ENCODE measurements at places on chromosomes 5 and 9.
A peak's percentile ranks its signal among the peaks of the same experiment; 100 is the strongest.

DNA sequence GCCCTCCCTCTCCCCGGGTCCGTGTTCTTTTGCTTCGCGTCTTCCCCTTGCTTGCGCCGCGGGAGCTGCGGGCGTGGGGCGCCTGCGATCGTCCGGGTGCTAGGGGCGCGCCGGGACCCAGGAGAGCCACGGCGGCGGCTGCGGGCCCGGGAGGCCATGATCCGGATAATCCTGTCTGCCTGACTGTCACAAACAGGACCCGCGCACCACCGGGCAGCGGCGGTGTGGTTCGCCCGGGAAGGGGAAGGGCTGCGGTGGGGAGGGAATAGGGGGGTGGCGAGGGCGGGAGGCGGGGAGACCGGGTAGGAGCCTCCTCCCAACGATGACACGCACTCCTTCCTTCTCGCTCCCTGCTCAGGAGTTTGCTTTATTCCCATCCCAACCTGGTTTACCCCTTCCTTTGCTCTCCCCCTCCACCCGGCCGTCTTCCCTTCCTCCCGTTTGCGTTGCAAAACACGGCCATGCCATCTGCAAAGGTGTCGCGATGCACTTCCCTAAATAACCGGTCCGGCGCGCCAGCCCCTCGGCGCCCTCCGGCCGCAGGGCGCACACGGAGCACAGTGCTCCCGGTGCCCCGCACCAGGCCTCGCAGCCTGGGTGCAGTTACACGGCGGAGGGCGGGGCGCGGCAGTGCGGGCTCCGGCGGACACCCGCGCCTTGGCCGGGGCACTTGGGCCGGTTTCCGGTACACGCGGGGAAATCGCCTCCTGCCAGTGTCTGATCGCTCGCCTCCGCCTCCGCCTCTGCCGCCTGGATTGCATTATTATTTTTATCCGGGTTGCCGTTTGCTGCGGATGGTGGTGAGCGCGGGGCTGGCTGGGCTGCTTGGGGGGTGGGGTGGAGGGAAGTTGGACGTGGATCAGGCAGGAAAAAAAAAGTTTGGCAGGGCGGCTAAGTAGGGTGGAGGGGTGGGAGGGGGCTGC lies 1.5 kb downstream of the SMARCA2 start:
- peak; percentile 46 for DNase-seq

GRCh38 chr5:37929791-37930190 lies 90.0 kb upstream of the GDNF start:
- DNase-seq: no peak

DNA sequence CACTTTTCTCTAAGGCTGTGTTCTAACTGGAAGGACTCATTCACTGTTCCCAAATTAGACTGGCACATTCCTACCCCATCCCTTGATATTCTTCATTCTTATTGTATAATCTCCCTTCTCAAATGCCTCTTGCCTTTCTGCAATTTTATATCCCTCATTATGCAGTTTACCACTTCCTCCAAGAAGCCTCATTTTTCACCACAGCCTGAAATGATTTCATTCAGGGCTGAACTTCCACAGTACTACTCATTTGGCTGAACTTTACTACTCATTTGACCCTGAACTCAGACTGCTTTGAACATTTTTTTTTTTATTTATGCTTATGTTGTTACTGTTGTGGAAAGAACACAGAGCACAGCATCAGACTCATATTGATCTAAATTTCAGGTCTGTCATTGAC lies 32.7 kb downstream of the GRIA1 start:
- DNase-seq: no peak

- no peak for DNase-seq
Measured at GRCh38 chr9:122265149-122265915, 650 bp downstream of the MRRF start.

- DNase-seq: peak; percentile 75
Measured at GRCh38 chr5:36878392-36879082, 2.0 kb downstream of the NIPBL start.

DNA sequence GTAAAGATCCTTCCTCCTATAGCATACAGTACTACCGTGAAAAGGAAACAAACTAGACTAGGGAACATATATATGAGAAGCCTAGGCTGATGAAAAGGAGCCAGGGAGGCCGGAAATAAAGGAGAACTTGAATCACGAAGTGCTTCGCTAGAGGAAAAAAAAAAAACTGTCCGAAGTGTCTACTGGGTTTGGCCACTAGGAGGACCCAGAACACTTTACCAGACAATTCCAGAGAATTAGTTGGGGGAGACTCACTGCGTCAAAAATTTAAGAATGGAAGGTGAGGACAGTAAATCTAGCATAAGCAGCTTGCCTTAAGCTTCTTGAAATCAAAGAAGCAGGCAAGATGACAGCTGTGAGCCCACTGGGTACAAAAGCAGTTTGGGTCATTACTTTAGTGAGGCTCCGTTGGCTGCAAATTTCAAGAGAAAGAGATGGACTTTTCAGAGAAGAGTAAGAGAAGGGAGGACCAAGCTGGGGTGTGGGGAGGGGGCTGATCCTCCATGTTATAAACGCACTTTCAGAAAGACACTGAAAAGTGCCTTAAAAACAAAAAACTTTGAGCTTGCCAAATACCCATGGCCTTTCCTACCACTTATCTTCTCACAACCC lies 47.4 kb downstream of the P4HA2 start:
- DNase-seq: peak; percentile 23

- DNase-seq: no peak
Measured at GRCh38 chr5:68641211-68641610, 425.7 kb downstream of the PIK3R1 start.

- no peak for DNase-seq
Measured at GRCh38 chr5:144084971-144085370, 85.5 kb downstream of the YIPF5 start.

DNA sequence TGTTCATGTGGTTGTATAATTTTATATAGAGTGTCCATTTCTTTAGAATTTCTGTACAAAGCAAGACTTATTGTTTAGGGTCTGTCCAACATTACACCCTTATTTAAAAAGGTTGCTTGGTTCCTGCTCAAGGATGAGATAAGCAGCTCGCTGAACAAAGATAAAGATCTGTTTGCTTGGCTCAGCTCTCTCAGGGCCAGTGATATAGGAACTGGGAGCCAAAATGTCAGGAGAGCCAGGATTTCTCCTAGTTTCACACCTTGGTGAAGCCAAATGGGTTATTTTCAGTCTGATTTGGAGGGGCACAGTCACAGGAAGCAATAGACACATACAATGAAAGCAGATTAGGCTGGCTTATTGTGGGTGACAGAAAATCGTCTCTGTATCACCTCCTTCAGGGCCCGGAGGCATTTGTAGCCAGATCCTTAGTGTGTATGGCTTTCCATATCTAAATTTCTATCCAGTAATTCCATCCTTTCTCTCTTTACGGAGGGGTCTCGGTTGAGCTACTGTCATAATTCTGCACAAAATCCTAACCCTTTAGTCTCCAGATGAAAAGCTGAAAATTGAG lies 396.4 kb downstream of the TMEM232 start:
- no peak for DNase-seq

DNA sequence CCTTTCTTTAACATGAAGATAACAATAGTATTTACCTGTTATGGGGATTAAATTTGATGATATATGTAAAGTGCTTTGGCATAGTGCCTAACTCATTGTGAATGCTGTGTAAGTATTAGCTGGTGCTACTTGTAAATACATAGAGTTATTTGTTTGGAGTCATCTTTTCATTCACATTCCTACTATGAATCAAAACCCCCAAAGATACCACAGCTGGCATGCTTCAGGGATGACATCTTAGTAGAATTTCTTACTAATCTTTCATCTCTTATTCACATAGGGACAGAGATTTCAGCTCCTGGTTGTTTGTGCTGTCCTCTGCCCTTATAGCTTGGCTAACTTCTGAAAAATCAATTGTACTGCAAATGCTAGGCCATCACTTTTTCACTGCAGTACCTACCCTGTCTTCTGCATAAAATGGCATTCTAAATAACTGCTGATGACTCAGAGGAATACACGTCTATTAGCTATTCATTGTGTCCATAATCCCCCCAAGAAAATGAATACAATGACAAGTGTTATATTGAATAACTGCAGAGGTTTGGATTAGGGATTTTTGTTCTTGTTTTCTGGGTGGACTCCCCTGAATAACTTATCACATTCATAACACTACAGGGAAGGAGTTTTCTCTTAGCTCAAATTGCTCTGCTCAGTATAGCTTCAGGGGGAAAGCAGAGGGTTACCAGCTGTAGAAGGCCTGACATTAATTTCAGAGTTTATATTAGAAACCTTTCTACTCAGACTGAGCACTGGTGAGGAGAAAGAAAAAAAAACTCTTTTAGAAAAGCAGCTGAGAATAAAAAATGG lies 192.2 kb upstream of the C9orf72 start:
- DNase-seq: no peak

- no peak for DNase-seq
Measured at GRCh38 chr5:20528471-20528870, 540.5 kb upstream of the CDH18 start.

- no peak for DNase-seq
Measured at GRCh38 chr5:4720831-4721230, 419.3 kb upstream of the ADAMTS16 start.

DNA sequence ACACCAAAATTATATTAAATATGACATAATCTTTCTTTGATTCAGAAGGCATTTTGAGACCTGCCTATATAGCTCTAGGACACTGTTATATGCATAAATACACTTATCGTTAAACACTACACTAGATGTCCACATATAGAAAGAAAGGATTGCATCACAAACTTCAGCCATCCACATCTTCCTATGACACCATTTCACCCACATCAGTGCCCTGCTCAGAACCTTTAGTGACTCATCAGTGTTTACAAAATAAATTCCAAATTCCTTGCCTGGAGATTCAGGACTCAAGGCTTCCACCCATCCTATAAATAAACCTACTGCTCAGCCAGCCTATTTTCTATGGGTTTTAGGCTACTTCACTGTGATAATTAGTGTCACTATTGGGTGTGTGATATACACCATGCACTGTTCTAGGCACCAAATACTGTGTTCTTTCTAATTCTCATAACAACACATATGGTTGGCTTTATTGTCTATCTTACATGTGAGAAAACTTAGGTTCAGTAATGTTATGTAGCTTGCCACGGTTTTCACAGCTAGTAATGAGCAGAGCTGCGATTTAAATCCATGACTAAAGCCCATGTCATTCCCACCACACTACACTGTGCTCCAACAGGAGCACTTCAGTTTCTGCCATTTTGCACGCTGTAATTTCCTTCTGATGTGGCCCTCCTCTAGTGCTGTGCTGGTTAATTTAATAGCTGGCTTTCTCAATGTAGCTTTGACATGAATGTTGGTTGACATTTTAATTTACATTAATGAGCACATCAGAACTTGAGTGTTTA lies 103.3 kb downstream of the SREK1 start:
- no peak for DNase-seq

DNA sequence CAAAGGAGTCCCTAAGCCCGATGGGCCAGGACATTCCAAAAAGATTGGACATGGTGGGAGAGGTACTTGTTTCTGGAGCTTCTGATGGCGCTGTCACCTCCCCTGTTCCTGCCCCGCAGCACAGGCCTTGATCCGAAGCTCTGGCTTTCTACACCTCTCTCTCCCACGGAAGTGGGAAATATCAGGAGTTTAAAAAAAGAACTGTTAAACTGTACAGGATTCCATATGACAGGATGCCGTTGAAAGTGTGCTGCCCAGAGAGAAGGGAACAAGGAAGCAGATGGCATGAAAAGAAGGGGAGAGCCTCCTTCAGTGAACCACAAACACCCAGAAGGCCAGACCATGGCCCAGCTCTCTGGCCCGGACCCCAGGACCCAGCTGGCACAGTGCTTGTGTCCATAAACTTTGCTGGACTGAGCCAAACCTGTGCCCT lies 26.8 kb upstream of the SLC2A8 start:
- no peak for DNase-seq

DNA sequence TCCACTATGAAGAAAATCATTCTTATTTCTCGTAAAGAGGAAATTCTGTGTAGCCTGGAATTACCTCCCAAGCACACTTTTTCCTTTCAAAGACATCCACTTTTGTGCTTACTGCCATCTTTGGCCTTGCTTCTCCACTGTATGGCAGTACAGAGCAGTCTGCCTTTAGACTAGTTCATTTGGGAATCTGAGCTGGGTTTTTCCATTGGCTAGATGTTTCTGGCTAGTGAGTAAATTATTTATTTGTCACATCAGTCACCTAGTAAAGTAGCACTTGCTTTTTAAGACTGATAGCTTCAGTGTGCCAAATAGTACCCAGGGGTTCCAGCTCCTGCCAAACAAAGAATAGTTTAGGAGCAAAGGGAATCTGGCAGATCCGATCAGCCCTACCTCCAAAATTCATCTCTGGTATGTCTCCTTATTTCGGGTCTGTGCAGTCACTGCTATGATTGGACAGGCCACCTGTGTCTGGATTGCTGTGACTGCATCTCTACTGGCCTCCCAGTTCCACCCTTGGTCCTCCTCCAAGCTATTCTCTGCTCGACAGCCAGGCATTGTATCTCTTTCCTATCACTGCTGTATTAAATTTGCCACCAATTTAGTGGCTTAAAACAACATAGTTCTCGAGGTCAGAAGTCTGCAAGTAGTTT lies 97.6 kb downstream of the NUDT12 start:
- no peak for DNase-seq

DNA sequence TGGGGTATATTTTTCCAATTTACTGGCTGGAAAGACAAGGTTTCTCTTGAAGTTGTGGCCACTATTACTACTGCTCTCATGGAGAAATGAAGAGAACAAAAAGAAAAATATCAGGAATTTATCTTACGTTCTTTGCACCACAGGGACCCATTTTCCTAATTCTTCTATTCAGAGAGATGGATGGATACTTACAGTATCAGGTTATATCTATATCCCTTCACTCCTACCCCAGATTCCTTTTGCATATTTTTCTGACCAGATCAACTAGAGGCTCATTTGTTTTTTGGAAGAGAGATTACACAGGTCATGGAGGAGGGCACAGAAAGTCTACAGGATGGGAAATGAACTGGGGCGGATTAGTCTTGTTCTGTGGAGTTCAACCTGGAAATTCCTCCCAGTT lies 277.2 kb upstream of the VLDLR start:
- DNase-seq: no peak

- DNase-seq: no peak
Measured at GRCh38 chr9:116813031-116813300, 125.9 kb downstream of the TRIM32 start.

- no peak for DNase-seq
Measured at GRCh38 chr5:53970475-53970874, 339.9 kb downstream of the ARL15 start.

GRCh38 chr5:1330146-1330846 lies 14.6 kb downstream of the CLPTM1L start:
- DNase-seq: no peak

DNA sequence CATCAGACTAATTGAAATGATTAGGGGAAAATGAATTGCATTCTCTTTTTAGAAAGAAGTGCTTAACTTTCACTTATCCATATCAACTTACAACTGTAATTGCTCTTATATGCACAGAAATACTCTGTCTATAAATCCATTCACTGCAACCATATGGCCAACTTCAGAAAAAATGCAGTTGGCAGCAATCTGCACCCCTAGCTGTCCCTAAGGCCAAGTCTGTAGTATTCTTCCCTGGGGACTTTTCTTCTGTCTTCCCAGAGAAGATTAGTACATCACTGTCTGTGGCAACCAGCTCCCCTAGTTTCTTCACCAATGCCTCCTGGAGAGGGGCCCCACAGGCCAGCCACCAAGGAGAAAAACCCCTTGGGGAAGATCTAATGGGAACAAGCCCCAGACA lies 45.4 kb downstream of the ABCA1 start:
- no peak for DNase-seq

GRCh38 chr5:9547122-9547947 lies 1.5 kb upstream of the SEMA5A start:
- DNase-seq: no peak

Measured in neuronal stem cell (in vitro differentiated cells).